ENCODE measurements at places on chromosomes 4 and X. TPM values are rescaled to one million over a fixed set of nuclear protein-coding genes. Genes with fewer than 3 reads are reported as not detected.

The IL3RA gene
- total RNA-seq = 0.11 TPM

The DTHD1 gene
- not detected for total RNA-seq

The UGT2A3 gene
- total RNA-seq = not detected

The IGFBP7 gene
- total RNA-seq = 66.1 TPM

The HPGD gene
- total RNA-seq = 1.7 TPM

The ERVMER34-1 gene
- total RNA-seq = 2.9 TPM
